Activated naive CD8-positive, alpha-beta T cell treated with anti-CD3 and anti-CD28 coated beads, Interleukin-2, amount 10 ng/mL, durations not matched to agents 7 days and 5 days (primary cell): ENCODE measurements at places on chromosomes 7 and 10. TPM values are rescaled to one million over a fixed set of nuclear protein-coding genes. Genes with fewer than 3 reads are reported as not detected.

Gene MBL2
- total RNA-seq = not detected

Gene NODAL
- total RNA-seq = not detected

Gene PLCE1
- total RNA-seq = not detected

Gene SKIDA1
- total RNA-seq = 0.58 TPM

Gene ZNF777
- total RNA-seq = 14.9 TPM

Gene IMMP2L
- total RNA-seq = 12.8 TPM

Gene GNG11
- total RNA-seq = not detected

Gene SND1
- total RNA-seq = 148 TPM

Gene LIPJ
- 0.17 TPM for total RNA-seq

Gene ZNF783
- total RNA-seq = 22.0 TPM

Gene CNOT4
- total RNA-seq = 24.4 TPM

Gene SUMF2
- total RNA-seq = 156 TPM

Gene HOXA3
- not detected for total RNA-seq

Gene SPDYE6
- not detected for total RNA-seq

Gene SPAM1
- not detected for total RNA-seq

Gene SHOC2
- 49.8 TPM for total RNA-seq

Gene RADIL
- total RNA-seq = 0.28 TPM

Gene PRR15
- total RNA-seq = not detected

Gene ORAI2
- total RNA-seq = 51.9 TPM

Gene MET
- total RNA-seq = not detected

Gene KIF11
- 53.7 TPM for total RNA-seq

Gene FAM13C
- total RNA-seq = not detected

Gene NKX6-2
- not detected for total RNA-seq

Gene AGAP9
- total RNA-seq = 4.3 TPM
